EH (cell line): ENCODE measurements at places on chromosomes 12 and 14.

GRCh38 chr14:105066240-105067071, 1.2 kb upstream of the GPR132 start:
- no peak for DNase-seq

DNA sequence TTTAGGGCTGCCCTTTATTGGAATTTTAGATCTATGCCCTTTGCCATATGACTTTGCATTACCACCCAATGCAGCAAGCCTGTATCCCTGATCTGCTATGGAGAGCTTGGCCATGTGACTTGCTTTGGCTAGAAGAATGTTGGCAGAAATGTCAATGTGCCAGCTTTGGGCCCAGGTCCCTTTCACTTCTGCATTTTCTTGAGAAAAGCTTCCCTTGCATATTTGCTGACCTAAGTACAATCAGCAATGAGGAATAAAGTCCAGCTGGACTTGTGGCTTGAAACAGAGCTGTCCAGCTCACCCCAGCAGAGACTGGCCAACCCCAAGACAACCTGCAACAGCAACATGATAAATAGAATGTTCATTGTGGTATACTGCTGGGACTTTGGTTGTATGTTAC, 135.9 kb downstream of the PAH start:
- DNase-seq, result no peak

GRCh38 chr12:117836476-117836875, 132.3 kb downstream of the KSR2 start:
- DNase-seq, result no peak

- peak; percentile 62 for DNase-seq
These were observed 11.9 kb upstream of the CIPC start for GRCh38 chr14:77086017-77086727.

GRCh38 chr12:101870925-101871324, 6.5 kb upstream of the DRAM1 start:
- no peak for DNase-seq

GRCh38 chr12:124626971-124627411, 59.6 kb upstream of the NCOR2 start:
- peak; percentile 35 for DNase-seq

DNA sequence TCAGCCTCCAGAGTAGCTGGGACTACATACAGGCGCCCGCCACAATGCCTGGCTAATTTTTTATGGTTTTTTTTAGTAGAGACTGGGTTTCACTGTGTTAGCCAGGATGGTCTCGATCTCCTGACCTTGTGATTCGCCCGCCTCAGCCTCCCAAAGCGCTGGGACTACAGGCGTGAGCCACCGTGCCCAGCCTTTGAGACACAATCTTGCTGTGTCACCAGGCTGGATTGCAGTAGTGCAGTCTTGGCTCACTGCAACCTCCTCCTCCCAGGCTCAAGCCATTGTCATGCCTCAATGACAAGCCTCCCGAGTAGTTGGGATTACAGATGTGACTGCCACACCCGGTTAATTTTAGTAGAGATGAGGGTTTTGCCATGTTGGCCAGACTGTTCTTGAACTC, 21.3 kb upstream of the STRN3 start:
- DNase-seq, result no peak

DNA sequence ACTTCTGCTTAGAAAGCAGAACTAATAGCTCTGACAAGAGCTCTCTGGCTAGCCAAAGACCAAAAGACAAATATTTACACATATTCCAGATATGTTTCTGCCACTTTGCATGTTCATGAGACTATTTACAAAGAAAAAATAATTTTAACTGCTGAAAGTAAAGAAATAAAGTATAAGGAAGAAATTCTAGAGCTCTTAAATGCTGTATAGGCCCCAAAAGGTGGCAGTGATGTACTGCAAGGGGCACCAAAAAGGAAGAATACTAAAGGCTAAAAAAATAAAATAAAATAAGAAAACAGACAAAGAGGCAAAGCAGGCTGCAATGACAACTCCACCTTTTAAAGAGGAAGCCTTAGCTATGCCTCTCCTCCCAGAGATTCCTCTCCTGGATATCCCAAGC, 23.0 kb downstream of the KLRK1 start:
- peak; percentile 56 for DNase-seq

GRCh38 chr14:80264702-80265101, 53.4 kb upstream of the DIO2 start:
- no peak for DNase-seq
